Activated naive CD8-positive, alpha-beta T cell treated with anti-CD3 and anti-CD28 coated beads, Interleukin-2, amount 10 ng/mL, durations not matched to agents 7 days and 5 days (primary cell): ENCODE measurements at places on chromosomes 2 and 18. TPM values are rescaled to one million over a fixed set of nuclear protein-coding genes. Genes with fewer than 3 reads are reported as not detected.

GRCh38 chr2:8729939-8730338 lies 48.1 kb downstream of the ID2 start:
- DNase-seq, result no peak

GRCh38 chr2:236819275-236820002 lies 249.8 kb downstream of the ACKR3 start:
- no peak for DNase-seq

- no peak for DNase-seq
Measured at GRCh38 chr18:10074728-10075127, 160.9 kb downstream of the VAPA start.

- no peak for DNase-seq
Measured at GRCh38 chr2:24577481-24577880, 86.4 kb downstream of the NCOA1 start.

- peak; percentile 34 for DNase-seq
Measured at GRCh38 chr2:118849226-118850167, 2.0 kb upstream of the EN1 start.

GRCh38 chr18:76821875-76822505 lies 367 bp upstream of the ZNF236 start:
- peak; percentile 81 for DNase-seq

DNA sequence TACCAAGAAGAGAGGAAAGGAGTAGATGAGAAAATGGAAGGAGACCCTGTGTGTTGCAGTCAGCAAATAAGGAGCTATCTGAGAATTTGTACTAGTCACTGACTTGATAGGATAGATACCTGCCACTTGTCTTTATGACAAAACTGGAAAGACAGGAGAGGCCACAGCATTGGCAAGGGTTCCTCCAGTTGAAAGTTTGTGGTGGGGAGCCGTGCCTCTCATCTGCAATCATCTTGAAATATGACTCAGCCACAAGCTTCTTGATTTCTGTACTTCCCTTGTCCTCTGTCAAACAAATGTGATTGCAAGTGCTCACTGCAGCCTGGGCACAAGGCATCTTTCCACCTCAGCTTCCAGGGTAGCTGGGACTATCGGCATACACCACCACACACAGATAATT lies 99.1 kb downstream of the GREB1L start:
- no peak for DNase-seq

DNA sequence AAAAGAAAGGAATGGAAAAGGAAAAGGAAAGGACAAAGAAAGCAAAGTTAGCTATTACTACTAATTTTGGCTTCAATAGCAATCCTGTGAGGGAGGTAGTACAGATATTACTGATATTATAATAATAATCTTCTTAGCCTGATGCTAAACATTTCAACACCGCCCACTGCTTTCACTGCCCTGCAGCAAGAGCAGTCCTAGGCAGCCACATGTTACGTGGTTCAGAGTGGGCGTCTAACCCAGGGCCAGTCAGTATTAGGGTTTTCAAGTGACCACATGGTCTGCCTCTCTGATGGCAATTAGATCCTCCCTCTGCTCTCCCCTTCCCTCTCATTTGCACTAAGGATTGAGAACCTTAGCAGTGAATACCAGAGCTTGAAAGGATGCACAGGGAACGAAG lies 83.7 kb upstream of the ZNF397 start:
- DNase-seq, result no peak

DNA sequence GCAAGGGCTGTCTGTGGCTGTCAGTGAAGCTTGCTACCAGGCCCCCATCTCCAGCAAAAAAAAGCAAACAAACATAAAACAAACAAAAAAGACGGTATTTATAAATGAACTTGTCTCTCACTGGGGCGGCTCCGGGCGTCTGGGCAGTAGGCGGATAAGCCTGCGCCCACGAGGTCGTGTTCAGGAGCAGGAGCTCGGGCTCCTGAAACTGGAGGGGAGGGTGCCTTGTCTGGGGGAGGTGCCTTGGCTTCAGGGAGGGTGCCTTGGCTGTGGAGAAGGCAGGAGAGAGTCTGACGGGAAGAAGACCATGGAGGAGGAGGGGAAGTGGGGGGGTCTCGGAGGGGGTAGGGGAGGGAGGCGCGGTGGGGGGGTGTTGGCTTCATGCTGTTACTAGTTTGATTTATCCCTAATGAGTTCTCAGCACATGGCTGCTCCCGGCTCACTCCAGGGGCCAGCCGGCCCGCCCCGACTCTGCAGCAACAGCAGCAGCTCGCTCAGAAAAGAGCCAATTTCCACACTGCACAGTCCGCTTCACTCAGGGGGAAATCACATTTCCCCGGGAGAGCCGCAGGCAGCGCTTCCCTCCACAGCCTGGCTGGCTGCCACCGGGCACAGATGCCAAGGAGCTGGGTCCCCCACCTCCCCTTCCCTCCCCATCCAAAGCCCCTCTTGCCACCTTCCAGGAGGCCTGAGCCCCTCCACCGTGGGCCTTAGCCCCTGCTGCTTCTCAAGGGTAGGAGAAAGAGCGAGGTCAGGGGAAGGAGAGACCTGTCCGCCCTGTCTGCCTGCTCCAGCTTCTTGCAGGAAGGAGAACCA lies 38.7 kb downstream of the PSD4 start:
- DNase-seq, result no peak

- DNase-seq, result no peak
Measured at GRCh38 chr2:112622528-112622849, 23.2 kb upstream of the SLC20A1 start.

- DNase-seq, result no peak
Measured at GRCh38 chr2:53575721-53576124, 191.9 kb upstream of the CHAC2 start.

DNA sequence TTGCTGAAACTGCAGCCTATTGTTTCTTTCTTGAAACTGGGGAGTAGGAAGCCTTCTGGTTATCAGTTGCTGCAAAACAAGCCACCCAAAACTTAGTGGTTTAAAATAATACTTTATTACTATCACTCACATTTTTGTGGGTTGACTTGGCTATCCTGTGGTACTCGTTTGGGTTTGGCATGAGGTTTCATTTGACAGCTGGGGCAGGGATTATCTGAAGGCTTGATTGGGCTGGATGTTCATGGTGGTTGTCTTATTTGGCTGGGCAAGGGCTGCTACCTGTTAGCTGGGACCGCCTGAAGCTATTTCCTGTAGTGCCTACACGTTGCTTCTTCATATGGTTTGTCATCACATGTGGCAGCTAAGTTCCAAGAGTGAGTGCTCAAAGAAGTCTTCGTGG lies 122.3 kb downstream of the PLCL1 start:
- no peak for DNase-seq

DNA sequence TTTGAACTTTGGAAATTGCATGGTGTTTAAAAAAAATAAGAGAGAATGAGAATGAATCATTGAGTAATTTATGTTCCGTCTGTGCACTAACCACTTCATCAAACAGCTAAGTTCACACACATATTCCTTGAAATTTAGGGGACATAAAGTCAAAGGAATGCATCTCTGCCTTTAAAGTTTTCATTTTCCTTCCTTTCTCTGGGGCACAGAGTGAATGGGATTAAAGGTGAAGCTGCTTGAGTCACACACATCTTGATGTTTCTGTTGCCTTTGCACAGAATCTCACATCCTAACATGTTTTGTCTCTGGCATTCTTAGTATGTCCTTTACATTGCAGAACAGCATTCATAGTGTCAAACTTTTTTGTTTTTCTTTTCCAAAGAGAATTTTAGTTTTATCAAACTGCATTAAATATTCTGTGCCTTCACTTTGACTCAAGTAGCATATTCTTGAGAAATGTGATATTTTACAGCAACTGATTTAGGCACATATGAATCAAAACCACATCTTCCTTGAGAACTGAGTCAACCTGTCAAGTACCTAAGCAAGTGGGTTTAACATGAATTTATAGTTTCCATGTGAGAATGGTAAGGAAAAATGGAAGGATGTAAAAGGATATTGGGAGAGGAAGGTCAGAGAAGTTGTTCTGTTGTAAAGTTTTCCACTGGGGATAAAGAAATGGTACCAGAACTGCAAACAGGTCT lies 169.1 kb upstream of the THUMPD2 start:
- DNase-seq, result no peak

DNA sequence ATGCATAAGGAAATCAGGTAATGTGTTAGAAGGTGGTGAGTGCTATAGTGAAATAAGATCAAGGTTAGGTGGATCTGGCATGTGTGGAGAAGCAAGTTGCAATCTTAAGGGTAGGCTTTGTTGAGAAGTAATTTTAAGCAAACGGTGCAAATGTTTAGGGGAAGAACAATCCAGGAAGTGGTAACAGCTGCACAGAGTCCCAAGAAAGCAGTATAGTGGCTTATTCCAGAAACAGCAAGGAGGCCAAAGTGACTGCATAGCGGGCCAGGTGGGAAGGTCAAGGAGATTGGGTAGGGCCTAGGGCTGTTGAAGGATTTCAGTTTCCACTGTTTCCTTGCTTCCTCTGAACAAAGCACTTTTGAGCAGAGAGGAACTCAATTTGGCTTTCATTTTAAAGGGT lies 30.0 kb upstream of the RAB1A start:
- DNase-seq, result no peak

- DNase-seq, result no peak
Measured at GRCh38 chr18:25180973-25181548, 170.9 kb downstream of the ZNF521 start.

- DNase-seq, result no peak
Measured at GRCh38 chr18:67068608-67069007, 447.9 kb downstream of the DSEL start.

DNA sequence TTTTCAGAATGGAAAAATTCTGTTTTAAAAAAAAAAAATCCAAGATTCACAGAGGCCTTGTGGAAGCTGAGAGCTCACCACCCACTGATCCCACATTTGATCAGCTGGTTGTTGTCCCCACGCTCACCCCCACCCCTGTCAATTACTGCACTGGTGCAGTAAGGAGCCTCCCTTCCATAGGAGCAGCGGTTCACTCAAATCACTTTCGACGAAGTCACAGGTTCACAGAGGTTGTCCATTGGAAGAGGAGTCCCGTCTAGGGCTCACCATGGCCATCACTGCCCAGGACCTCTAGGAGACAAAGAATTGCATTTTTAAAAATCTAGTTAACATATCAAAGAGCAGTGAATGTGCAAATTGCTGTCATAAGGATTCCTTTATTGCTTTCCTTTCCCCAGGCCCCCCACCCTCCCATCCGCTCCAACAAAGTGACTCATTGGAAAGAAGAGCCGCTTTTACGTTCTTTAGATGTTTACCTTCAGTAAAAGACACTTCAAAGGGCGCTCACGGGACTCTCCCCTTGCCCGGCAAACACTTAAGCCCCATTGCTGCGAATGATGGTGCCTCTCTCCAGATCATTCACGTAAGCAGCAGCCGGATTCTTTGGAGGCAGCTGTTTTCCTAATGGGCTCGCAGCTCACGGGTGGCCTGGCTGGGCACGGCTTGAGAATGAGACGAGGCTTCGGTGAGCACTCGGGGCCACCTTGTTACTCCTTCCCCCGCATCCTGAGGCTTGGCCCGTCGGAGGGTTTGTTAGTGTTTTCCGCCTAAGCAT lies 165.5 kb upstream of the SALL3 start:
- no peak for DNase-seq

DNA sequence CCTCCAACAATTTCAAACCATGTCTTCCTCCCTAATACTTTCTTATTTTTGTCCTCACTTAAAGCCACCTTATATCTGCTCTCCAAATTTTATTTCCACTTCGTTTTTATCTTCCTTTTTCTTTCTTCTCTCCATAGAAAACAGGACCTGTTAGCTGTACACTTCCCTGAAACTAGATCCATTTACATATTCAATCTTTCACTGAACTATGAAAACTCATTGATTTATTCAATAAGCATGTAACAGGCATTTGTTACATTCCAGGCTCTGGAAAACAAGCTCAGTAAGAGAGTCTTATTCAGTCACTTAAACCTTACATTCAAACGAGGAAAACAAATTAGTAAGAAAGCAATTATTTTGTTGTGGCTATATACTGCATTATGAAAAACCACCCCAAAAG lies 1225.3 kb downstream of the SUCLG1 start:
- DNase-seq, result no peak

DNA sequence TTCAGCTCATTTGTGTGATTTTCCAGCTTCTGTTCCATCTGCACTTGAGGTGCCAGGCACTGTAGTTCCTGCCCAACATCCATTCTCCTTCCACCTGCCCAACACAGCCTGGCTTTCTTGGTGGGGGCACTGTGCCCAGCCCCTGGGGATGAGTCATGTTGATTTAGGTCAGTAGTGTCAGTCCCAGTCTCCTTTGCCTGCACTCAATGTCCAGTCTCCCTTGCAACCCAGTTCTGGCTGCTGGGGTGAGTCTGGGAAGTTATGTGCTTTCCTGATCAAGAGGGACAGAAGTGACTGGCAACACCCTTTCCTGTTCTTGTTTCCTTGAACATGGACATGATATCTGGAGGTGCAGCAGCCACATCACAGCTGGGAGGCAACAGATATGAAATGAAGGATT lies 1.5 kb upstream of the ASB18 start:
- no peak for DNase-seq

GRCh38 chr2:23386339-23387220 lies 1.6 kb downstream of the KLHL29 start:
- peak; percentile 50 for DNase-seq

DNA sequence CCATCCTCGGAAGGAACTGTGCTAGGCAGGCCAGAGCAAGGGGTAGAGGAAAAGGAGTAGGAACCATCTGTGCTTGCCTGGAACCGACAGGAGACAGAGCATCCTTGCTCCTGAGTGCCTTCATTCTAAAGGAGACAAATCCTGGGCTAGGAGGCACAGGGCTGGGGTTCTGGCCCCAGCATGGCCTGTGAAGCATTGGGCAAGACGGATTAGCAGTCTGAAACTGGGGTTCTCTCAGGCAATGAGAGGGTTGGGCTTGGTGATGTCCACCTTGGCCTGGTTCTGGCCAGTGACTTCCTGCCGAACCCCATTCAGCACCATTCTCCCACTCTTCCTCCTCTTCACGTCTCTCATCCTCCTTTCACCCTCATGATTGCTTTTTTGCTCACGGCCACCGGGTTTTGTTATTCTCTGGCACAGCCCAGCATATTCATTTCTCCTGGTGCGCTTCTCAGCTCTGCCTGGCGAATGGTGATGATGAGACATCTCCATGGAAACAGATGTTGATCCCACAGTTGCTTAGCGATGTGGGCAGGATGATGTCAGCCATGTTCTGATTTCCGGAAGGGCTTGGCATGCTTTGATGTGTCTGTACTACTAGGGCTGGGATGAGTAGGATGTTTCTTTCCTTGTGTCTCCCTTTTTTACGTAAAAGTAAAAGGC lies 127.7 kb downstream of the CAPN13 start:
- DNase-seq, result no peak

DNA sequence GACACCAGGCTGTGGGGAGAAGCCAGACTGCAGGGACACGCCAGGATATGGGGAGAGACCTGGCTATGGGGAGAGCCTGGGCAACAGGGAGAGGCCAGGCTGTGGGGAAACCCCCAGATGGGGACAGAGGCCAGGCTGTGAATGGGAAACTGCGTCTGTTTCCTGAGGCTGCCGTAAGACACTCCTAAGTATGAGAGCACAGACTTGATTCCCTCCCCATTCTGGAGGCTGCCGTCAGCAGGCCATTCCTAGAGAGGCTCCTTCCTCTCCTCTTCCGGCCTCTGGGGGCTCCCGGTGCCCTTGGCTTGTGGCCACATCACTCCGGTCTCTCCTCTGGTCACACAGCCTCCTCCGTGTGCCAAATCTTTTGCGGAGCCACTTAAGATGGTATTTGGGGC lies 32.3 kb downstream of the ADI1 start:
- no peak for DNase-seq

GRCh38 chr18:23964282-23965238 lies 50.0 kb upstream of the TTC39C start:
- peak; percentile 60 for DNase-seq

- no peak for DNase-seq
Measured at GRCh38 chr2:183292028-183292427, 167.8 kb downstream of the NUP35 start.

C1QL2 gene
- not detected for total RNA-seq

VAMP5 gene
- 70.8 TPM for total RNA-seq

CREG2 gene
- total RNA-seq, result not detected

RAB6C gene
- 0.11 TPM for total RNA-seq

CFAP210 gene
- not detected for total RNA-seq

DPYSL5 gene
- not detected for total RNA-seq

NT5C1B gene
- total RNA-seq, result not detected
